ENCODE measurements at places on chromosomes 1 and 21. TPM values are rescaled to one million over a fixed set of nuclear protein-coding genes. Genes with fewer than 3 reads are reported as not detected.

GRCh38 chr1:115136706-115137105 is 47.4 kb upstream of the TSPAN2 start:
- no peak for DNase-seq

GRCh38 chr1:15341228-15341627 is 68.5 kb upstream of the EFHD2 start:
- no peak for DNase-seq

DNA sequence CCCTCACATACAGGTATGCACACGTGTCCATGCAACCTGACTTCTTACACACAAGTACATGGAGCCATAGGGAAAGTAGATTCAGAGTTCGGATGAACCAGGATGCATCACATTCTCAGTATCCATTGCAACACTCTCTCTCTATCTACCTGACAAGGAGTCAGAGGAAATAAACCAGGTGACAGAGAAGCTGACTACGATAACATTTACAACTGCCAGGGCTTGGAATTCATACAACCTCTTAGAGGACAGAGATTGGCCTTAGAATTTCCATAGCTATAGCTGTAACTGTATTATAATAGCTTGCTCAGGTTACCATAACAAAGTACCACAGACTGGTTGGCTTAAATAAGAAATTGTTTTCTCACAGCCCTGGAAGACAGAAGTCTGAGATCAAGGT is 116.9 kb upstream of the PALMD start:
- DNase-seq: no peak

GRCh38 chr1:180094705-180095295 is 59.9 kb upstream of the QSOX1 start:
- DNase-seq: no peak

DNA sequence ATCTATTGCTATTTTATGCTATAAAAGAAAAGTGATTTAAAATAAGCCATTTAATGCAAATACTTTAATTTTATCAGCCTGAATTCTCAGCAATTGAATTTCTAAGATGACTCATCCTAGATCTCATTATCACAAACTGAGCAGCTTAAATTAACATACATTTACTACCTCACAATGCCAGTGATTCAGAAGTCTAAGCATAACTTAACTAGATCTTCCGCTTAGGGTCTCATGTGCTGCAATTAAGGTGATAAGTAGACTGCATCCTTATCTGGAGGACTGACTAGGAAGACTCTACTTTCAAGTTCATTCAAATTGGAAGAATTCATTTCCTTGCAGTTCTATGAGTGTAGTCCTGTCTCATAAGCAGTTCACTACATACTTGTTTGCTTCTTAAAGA is 286.6 kb downstream of the COL11A1 start:
- no peak for DNase-seq

- no peak for DNase-seq
Observed at GRCh38 chr1:175537571-175537970, 205.8 kb downstream of the TNR start.

GRCh38 chr1:36034692-36035091 is 49.2 kb upstream of the TEKT2 start:
- no peak for DNase-seq

- no peak for DNase-seq
Observed at GRCh38 chr1:228745497-228745896, 10.2 kb downstream of the RHOU start.

GRCh38 chr21:21921410-21922232 is 923.4 kb downstream of the NCAM2 start:
- DNase-seq: no peak

DNA sequence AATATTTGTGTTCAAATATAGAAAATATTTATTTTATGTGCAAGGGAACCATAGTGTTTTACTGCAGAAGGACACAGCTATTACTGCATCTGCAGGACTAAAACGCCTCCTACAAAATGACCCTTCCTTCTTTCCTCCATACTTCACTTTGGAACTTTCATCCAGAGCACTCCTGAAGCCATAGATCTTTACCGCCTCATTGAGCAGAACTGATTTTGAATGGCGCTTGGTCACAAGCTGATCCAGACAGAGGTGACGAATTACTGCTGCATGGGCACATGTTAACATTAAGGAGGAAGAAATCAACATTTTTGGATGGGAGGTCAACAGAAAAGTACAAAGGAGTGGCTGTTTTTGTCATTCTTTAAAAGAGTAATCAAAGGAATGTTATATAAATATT is 931.6 kb downstream of the NCAM2 start:
- DNase-seq: no peak

ZBTB8A gene
- total RNA-seq: 0.56 TPM

ABCA4 gene
- total RNA-seq: 0.53 TPM

Measured in activated T-cell treated with anti-CD3 and anti-CD28 coated beads, Interleukin-2, amount 50 U/mL, for 72 hours (primary cell).